ENCODE measurements at places on chromosomes 6 and 20.

- no peak for DNase-seq
Measured at GRCh38 chr20:62632575-62633090, 9.7 kb upstream of the SLCO4A1 start.

DNA sequence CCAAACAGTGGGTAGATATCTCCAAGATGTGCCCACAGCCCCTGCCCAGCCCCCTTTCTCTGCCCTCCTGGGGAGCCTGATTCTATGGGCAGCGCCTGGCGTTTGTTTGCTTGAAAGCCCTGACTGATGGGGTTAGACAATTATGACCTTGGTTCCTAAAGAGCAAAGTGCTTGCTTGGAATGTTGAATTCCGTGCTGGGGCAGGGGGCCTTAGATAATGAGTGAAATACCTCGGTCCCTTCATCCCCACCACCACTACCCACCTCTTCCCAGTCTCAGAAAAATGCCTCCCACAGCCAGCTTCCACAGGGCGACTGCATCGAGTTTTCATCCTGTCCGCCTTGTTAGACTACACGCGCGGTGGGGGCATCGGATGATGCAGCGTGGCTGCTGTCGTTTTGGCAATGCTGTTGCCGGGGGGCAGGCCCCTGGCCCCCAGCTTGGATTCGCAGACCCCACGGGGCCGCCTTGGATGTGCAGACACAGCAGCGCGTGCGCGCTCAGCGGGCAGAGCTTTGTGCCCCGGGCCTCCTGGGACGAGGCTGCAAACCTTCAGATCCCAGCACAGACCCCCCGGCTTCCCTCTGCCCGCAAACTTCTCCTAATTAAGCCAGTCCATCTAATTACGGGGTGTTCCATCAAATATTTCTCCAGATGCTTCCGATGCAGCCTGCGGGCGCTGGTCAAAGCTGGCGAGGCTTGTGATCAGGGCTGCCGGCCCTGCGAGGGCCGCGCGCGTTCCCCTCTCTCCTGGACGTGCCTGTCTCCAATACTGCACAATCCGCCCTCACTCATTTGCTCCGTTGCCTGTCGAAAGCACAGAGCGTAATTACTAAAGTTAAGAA is 86.1 kb downstream of the LINC00237 start:
- DNase-seq: no peak

GRCh38 chr20:3925113-3925695 is 36.0 kb downstream of the PANK2 start:
- no peak for DNase-seq

- no peak for DNase-seq
Measured at GRCh38 chr6:112770308-112770707, 423.2 kb downstream of the RFPL4B start.
